ENCODE measurements at places on chromosomes 5 and 9.
A peak's percentile ranks its signal among the peaks of the same experiment; 100 is the strongest.

GRCh38 chr5:53378590-53379247 is 101.7 kb upstream of the FST start:
- DNase-seq: no peak

DNA sequence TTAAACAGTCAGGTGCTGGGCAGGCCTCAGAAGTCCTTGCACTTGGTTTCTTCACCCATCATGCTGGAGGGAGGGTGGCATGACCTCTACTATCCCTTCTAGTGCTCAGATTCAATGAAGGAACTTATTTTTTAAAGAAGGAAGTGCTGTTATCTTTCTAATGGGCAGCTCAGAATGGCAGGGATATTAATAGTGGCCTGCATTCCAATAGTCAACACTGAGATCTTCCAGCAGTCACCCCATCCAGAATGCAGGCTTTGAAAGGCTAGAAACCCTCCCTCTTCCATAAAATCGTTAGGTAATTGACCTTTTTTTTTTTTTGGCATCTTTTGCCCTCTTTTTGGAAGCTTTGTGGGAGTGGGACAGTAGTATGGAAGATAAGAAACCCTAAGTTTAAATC is 325.0 kb downstream of the ARRDC3 start:
- no peak for DNase-seq

- DNase-seq: no peak
These were observed 16.4 kb downstream of the DAP start for GRCh38 chr5:10744681-10745080.

DNA sequence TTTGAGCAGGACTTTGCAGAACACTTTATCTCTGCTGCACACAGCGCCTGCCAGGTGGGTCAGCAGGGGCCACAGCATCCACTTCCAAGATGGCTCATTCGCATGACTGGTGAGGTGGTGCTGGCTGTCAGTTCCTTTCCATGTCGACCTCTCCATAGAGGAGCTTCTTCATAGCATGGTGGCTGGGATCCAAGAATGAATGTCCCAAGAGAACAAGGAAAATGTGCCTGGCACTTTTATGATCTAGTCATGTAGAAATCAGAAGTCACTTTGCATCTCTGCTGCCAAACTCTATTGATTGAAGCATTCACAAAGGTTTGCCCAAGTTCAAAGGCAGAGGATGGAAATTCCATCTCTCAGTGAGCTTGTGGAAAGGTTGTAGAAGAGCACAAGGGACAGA is 85.0 kb downstream of the GALNT10 start:
- no peak for DNase-seq

GRCh38 chr9:130244548-130245165 is 20.9 kb upstream of the HMCN2 start:
- DNase-seq: no peak

DNA sequence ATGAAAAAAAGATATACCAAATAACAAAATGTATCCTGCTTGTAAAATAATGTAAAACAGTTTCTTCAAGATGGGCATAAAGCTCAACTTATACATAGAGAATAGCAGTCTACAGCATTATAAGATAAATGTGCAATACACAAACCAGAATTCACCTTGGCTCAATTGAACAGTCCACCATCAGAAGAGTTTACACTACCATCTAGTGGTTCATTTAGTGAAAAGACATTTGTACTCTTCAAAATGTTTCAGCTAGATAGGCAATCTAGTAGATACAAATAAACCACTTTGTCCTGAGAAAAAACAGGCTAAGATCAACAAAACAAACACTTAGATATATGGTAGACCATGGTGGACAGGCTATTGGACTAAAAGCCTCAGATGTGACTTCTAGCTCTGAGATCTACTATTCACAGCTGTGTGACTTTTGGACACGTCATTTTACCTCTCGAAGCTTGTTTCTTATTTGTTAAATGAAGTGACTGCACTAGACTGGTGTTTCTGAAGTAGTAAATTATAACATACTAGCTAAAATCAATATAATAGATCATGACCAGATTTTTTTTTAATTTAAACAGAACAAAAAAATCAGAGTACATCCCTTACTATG is 22.1 kb upstream of the TPD52L3 start:
- peak; percentile 10 for DNase-seq

DNA sequence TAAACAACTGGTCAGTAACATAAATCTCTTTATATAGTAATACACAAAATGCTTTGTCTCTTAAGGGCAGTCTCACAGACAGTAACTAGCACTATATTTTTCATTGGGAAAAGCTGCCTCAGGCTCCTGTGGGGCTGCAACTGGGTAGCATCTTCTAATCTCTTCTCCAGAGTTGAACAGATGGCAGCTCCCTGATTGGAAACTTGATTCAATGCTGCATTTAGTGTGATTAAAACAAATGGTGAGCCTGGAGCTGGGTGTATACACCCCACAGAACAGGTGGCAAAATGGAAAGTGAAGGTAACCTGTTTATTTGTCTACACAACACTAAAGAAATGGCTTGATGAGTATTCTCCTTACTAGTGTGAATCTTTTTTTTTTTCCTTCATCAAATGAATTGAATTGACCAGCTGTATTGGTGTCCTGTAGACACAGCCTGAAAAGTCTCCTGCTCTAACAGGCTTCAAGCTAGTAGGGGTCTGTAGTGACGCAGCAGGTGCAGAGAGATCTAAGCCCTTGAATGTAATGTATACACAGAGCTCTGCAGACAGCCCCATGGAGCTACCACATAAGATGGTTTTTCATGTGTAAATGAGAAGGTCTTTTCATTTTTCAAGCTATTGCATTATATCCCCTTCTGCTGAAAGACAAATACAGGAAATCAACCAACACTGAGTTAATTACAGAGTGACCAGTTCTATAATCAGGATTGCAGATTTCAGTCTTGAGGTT is 43.3 kb downstream of the IZUMO3 start:
- no peak for DNase-seq

GRCh38 chr9:687034-687785 is 154.3 kb upstream of the DMRT1 start:
- no peak for DNase-seq

GRCh38 chr9:83061036-83061435 is 1.9 kb downstream of the RASEF start:
- DNase-seq: peak; percentile 17

DNA sequence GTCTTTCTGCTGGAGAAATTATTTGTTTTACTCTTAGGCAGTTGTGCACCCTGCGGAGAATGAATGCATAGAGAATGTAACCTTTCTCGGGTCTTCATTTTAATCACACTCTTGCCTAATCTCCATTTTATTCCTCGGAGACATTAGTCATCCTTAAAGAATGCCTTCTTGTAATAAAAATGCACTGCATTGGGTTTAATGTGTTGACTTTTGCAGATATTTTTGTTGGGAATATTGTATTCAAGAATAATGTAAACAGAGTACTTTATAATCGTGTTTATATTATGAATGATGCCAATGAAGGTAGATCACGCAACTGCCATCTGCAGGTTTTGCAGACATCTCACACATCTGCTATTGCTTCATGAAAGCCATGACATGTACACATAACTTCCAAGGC is 1093.9 kb upstream of the CDH6 start:
- DNase-seq: peak; percentile 24

GRCh38 chr9:28215536-28216299 is 642.4 kb upstream of the C9orf72 start:
- no peak for DNase-seq

GRCh38 chr5:131994090-131994489 is 17.4 kb downstream of the ACSL6 start:
- no peak for DNase-seq

- no peak for DNase-seq
These were observed 49.1 kb downstream of the MTREX start for GRCh38 chr5:55356896-55357295.

DNA sequence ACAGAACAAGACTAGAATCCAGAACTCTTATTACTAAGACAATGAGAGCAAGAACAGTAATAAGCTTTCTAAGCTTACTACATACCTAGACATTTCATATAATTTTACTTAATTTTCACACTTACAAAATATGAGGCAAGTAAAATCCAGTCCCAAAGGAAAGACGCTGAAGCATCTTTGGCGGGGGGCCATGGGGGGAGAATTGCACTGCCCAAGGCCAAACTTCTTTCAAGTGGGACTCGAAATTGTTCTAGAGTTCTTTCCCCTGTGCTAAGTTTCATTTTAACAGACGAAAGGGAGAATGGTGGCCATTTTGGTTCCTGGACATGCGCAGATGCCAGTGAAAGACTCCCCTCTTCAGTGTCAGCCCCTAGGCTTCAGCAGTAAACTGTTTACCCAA is 72.3 kb downstream of the PRRT1B start:
- no peak for DNase-seq

GRCh38 chr9:18250053-18250452 is 223.9 kb upstream of the ADAMTSL1 start:
- DNase-seq: no peak

DNA sequence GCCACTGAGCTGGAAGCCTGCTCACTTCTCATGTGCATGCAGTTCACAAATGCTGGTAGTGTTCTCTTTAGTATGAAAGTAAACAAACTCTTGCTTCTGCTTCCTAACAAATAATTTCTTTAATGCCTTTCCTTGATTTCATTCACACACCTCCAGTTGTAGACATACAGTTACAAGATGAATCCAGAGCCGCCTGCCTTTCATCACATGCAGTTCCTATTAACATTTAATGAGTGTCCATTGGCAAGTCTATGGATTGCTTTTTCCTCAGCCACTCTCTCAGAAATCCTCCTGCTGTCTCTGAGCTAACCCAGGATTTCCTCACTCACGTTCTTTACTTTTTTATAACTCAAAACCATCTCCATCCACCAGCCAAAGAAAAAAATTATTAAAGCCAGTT is 408.6 kb downstream of the BNC2 start:
- no peak for DNase-seq

- no peak for DNase-seq
These were observed 76.6 kb downstream of the ACTBL2 start for GRCh38 chr5:57405984-57406383.

GRCh38 chr9:89812556-89813181 is 207.9 kb downstream of the GADD45G start:
- no peak for DNase-seq

DNA sequence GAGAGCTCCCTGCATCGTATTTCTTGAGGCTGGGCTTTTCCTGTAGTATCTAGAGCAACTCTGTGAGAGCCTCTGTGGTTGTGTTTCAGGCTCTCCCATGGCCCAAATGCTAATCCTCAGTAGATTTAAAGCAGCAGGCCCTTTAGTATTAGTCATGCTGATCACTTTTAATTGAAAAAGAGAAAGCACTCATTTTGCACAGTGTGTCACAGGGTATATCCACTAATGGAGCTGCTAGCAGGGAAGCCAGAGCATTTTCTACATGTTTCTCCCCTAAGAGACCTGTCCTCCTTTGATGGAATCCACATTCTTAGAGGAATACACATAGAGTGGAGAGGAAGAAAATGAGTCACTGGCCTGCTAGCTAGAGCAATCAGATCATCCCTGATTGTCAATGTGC is 348.5 kb downstream of the TMEM232 start:
- DNase-seq: peak; percentile 35

DNA sequence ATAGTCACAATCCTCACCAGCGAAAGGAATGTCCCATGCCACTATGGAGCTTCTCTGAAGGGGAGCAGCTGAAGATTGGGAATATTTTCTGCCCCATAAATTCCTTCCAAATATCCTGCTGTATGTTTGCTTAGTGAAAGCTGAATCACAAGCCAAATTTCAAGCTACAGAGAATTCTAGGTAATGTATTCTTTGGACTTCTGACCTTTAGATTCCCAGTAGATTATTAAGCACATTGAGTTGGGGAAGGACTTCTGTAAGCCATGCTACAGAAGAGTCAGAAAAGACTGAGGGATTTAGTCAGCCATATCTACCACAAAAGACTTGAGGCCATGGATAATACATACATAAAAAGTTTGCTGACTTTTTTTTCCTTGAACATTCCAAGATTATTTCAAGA is 1342.0 kb upstream of the NUDT12 start:
- DNase-seq: no peak

DNA sequence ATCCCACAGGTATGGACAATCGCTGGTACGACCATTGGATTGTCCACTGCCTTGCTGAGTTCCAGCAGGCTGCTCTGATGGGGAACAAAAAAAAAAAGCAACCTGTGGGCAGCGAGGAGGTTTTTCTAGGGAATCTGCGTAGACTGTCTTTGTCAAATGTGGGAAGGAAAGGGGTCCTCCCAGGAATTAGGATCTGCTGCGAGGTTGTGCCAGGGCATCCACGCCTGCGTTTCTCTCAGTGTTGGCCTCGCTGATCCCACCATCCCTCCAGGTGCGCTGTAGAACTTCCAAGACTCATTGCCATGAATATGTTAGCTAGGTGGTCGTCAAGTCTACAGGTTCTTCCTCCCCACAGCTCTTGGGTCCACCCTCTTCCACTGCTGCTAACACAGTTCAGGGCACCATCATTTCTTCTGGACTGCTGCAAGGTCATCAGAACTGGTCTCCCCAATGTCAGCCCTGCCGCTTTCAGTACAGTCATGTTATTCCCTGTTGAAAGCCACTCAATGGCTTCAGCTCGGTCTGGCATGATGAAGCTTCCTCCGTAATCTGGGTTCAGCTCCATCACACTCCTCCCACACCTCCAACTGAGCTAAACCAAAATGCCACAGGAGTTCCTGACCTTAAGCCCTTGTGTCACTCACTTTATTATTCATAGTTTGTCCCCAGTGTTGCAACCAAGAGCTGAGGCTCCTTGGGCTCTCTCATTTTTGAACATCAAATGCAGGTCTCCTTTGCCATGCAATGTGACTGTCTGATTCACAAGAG is 79.5 kb upstream of the DMRT1 start:
- no peak for DNase-seq

GRCh38 chr5:50535393-50535792 is 94.3 kb upstream of the EMB start:
- DNase-seq: no peak

DNA sequence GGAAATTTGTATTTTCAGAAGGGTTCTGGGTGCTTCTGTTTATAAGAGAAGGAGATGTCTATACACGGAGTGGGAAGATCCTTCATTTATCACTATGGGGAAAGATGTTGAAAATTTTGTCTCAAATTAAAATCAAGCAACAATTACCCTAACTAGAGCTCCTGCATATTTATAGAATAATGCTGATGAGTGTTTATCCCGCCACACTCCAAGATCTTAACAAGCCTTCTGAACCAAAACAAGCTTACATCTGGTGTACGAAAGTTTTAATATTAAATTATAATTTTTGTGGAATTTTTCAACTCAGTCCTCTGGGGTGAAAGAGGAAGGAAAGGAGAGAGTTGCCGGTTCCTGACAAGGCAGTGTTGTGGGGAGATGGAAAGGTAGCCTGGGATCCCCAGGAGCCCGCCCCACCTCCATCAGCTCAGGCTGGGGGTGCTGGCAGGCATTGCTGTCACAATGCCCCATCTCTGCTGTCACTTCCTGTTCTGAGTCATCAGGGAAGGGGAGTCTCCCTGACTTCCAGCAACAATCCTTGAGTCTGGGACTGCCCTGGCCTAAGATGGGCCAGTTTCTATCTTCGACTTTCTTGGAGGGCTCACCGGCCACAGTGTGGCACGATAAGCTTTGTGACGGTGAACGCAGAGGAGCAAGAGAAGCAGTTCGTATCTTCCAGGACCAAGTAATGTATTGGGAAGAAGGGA is 64.5 kb downstream of the ERAP1 start:
- peak; percentile 16 for DNase-seq

- DNase-seq: no peak
These were observed 404 bp upstream of the AFAP1L1 start for GRCh38 chr5:149271195-149271715.
